Suppressor macrophage treated with lipopolysaccharide for 1 hour (primary cell): ENCODE measurements at places on chromosomes 12 and 14.
A peak's percentile ranks its signal among the peaks of the same experiment; 100 is the strongest.

GRCh38 chr14:63492391-63492790 is 50.8 kb downstream of the PPP2R5E start:
- DNase-seq = no peak

DNA sequence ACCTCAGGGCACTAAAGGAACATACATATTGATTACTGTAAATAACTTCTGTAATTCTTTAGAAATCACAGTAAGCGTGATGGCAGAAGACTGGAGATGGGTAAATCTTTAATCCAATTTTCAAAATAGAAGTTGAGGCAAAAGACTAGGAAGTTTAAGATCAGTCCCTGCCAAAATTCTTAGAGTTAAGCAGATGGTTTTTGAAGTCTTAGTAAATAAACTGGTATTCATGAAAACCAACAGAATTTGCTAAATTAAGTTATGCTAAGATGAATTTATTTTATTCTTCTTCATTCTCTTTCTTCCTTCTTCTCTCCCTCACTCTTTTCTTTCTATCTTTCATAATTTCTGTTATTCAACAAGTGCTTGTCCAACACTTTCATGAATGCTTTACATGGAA is 98.4 kb upstream of the GARIN6 start:
- no peak for DNase-seq

DNA sequence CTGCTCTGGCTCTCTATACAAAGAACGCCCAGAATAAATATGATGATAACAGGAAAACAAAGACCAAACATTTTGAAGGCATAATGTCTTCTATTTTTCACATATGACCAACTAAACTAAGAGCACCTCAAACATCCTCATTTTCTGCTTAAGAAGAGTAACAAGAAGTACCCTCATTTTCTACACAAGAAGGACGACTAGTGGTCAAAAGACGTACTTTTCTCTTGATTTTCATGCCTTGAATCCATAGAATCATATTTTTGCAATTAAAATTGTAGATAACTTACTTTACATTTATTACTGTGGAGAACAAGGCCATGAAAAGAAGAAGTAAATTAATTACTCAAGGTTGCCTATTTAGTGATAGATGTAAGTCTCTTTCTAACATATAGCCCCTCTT is 358.6 kb downstream of the DUSP6 start:
- DNase-seq = peak; percentile 70

DNA sequence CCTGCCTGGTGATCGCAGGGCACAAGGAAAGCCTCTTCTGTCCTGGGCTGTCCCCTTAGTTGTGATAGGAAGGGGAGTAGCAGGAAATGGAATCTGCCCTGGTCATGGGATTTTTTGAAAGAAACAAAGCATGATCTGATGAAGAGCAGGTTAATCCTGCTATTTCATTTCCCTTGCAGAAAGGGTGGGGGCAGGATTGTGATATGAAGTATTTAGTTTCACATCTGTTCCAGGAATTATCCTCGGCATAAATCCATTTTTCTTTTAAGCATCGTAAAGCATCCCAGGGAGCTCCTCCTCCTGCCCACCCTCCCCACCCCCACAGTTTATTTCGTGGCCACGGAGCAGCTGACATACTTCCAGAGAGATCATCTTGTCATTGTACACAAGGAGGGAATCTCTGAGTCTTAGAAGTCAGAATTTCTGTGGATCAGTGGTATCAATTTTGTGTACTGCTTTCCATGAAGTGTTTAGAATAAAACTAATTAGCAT is 53.1 kb downstream of the TGFB3 start:
- DNase-seq = no peak

GRCh38 chr14:73443758-73444157 is 14.6 kb downstream of the NUMB start:
- no peak for DNase-seq

DNA sequence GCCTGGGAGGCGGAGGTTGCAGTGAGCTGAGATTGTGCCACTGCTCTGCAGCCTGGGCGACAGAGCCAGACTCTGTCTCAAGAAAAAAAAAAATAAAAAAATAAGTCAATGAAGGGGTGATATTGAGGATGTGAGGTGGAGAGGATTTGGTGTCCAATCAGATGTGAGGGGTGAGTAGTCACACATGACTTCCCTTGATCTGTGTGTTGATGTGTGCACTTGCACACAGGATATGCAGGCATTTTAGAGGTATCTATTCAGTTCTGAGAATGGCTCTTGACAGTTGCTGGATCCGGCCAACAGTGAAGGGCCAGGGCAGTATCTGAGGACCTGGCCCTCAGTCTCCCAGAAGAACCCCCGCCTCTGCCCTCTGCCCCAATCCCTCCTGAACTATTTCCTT is 7.8 kb upstream of the SP7 start:
- DNase-seq = no peak

- DNase-seq = no peak
These were observed 717.6 kb downstream of the FSCB start for GRCh38 chr14:43789458-43789857.

GRCh38 chr12:106068296-106068695 is 70.5 kb downstream of the NUAK1 start:
- DNase-seq = no peak

DNA sequence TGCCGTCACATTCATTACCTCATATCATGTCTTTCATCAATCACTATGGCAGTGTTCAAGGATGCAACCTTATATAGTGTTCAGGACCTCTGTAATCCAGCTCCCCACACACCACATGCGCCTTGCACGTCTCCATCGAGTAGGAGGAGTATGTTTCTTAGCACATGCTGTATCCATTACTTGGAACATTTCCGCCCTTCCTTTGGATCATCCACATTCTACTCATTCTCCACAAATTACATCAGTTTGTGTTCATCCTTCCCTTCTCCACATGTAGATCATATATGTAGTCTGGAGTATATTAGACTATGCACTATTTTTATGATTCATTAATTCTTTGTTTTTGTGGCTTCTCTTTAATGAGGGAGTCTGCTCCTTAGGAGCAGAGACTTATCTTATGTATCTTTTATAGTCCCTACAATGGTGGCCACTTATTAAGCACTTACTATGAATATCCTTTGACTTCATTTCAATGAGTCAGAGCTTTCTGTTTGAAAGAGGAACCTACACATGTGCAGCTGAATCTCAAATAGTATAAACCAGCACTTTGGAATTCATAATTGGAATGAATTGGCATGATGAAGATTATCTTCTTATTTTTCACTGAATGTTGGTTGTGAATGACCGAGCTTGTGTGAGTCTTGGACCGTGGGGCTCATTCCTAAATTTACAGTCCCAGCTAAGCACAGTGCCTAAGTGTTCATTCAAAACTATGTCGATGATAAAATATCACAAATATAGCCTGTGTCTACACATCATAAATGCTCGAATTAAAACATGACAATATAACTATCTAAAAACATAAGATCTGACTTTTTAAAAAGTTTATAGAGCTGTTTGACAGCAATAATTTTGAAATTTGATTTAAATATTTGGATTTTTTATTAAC is 30.2 kb upstream of the NPAS3 start:
- DNase-seq = peak; percentile 24

DNA sequence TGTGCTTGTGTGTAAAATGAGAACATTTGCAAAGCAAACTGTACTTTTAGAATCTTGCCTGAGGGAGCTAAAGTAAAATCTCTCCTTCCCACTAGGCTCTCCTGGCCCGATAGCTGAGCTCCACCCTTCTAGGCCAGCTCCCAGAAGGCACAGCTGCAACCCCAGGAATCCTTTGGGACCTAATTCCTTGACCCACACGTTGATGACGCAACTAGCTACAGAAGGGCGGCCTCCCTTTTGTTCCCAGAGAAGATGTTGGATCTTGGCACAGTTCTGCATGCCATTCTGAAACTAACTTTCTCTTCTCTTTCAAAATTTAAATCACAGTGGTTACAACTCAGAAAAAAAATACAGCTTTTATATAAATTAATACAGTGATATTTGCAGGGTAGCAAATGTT is 268.1 kb downstream of the EGLN3 start:
- DNase-seq = no peak

DNA sequence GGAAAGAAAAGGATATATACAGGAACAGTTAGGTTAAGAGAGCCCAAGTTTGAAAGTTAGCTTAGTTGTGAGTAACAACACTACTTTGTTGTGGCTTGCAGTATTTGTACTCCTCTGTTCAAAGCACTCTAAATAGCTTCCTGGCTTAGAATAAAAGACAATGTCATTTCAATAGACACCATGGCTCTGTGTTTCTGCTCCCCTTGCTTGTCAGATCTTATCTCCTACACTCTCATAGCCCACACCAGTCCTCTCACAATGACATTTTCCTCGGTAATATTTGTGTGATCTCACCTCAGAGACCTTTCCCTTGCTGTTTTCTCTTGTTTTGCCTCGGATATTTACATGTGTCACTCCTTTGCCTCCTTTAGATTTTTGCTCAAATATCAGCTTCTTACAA is 418.4 kb downstream of the MDGA2 start:
- no peak for DNase-seq

DNA sequence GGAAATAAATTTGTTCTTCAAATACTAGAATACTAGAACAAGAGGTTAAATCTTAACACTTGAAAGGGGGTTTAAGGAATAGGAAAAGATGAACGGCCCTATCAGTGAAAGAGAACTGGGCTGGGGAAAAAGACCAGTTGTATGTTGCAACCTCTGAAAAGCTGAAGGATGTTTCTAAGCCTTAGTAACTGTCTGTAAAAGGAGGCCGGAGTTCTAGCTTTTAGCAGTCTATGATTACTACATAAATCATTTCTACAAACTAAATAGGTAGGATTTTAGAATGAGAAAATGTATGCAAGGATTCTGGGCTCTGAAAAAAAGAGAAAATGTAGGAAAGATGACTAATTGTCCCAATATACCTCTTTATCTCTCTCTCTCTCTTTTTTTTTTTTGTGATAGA is 4.9 kb downstream of the CERS5 start:
- DNase-seq = peak; percentile 30

- DNase-seq = no peak
These were observed 92.2 kb downstream of the FLRT2 start for GRCh38 chr14:85622106-85622505.

- no peak for DNase-seq
These were observed 57.2 kb upstream of the LRIG3 start for GRCh38 chr12:58977476-58977875.

GRCh38 chr12:62913380-62913779 is 21.6 kb downstream of the PPM1H start:
- no peak for DNase-seq

DNA sequence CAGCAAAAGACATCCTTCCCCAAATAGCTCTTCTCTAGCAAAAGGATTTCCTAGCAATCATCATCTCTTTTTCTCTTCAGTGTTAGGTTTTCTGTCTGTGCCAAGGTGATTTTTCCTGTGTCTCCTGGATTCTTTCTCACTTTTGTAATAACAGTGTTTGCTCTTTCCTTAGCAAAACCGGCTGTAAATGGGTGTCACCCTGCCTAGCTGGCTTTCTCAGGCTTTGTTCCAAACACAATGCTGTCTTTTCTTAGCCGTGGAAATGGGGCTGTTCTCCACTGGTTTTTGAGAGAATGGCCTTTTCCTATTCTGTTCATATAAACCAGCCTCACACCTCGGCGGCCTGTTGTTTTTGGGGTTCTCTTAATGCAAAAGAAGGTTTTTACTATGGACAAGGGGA is 21.9 kb downstream of the JDP2 start:
- no peak for DNase-seq

- no peak for DNase-seq
These were observed 434.6 kb upstream of the RGS6 start for GRCh38 chr14:71497645-71498086.

- DNase-seq = no peak
These were observed 35.2 kb upstream of the DLK1 start for GRCh38 chr14:100691395-100692056.

DNA sequence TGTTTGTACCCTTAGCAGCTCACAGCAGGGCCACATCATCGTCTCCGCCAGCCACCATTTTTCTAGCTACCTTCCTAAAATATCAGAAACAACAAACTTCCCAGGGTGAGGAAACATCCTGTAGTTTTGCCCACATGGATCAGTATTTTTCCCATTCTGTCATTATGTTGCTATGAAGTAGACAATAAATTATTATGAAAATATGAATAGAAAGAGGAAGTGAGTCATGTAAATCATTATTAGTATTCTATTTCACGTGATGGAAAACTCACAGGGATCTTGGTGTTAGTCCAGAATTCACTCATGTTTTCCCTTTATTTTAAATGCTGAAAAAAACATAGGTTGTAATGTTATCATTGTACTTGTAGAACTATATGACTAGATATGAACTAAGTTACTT is 319.4 kb downstream of the SYT1 start:
- peak; percentile 22 for DNase-seq

DNA sequence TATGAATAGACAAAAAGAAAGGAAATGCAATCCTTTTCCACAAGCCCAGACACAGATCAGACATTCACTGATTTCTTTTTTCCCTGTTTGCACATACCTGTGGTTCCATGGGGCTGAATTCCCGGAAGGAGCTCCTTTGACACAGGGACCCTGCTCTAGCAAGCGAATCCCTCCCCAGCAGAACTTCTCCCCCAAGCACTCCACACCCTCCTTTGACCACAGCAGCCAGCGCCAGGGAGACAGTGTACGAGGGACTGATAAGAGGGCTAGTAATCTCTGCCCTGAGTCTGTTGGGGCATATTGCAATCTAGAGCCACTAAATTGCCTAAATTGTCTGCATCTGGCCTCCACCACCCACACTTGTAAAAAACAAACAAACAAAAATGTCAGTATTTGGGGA is 83.4 kb upstream of the NTF3 start:
- DNase-seq = no peak

- DNase-seq = no peak
These were observed 31.8 kb downstream of the PAH start for GRCh38 chr12:102885043-102885932.

- no peak for DNase-seq
These were observed 59.6 kb upstream of the CPSF6 start for GRCh38 chr12:69179786-69180185.

GRCh38 chr14:87196436-87196835 is 796.5 kb downstream of the GALC start:
- DNase-seq = no peak

DNA sequence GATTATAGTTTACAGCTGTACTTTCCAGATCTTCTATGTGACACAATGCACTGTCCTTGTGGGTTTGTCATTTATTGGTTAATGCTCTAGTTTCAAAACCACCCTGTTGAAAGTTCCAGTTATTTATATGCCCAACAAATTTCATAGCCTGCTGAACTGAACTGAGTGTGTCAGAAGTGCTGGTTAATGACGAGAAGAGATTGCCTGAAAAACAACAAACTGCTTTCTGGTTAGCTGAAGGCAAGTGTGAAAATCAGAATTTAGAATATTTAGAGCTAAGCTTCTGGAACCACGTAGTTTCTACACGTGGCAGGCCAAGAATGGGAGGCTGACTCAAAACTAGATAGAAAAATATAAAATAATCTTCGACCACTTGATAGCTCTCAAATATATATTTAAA is 19.1 kb upstream of the RIN3 start:
- DNase-seq = peak; percentile 93

GRCh38 chr14:77882098-77882497 is 82.2 kb downstream of the ADCK1 start:
- no peak for DNase-seq

- peak; percentile 65 for DNase-seq
These were observed 49.6 kb downstream of the LRCOL1 start for GRCh38 chr12:132560614-132561426.

GRCh38 chr12:67891596-67891995 is 97.7 kb upstream of the IFNG-AS1 start:
- no peak for DNase-seq

- no peak for DNase-seq
These were observed 124.2 kb upstream of the PLEKHA5 start for GRCh38 chr12:19005257-19005801.
